ENCODE measurements at places on chromosomes 3 and 15. TPM values are rescaled to one million over a fixed set of nuclear protein-coding genes. Genes with fewer than 3 reads are reported as not detected.

DNA sequence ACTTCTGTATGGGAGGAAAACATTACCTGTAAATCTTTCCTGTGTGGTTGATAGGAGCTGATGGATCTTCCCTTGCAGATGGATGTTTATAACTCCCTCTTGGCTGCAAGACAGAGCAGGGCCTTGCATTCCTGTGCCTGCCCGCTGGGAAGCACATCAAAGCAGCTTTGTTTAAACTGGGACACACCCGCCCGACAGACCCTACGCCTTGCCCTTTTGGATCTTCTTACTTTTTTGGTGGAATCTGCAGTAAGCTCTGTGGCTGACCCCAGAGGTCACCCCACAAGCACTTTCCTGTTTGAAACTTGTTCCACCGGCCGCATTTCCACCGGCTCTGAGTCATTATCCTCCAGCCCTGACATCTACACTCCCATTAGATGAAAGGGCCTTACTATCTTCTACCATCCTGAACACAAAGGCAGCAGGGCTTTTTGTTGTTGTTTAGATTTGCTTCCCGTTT, 244.1 kb upstream of the STT3B start:
- no peak for DNase-seq

DNA sequence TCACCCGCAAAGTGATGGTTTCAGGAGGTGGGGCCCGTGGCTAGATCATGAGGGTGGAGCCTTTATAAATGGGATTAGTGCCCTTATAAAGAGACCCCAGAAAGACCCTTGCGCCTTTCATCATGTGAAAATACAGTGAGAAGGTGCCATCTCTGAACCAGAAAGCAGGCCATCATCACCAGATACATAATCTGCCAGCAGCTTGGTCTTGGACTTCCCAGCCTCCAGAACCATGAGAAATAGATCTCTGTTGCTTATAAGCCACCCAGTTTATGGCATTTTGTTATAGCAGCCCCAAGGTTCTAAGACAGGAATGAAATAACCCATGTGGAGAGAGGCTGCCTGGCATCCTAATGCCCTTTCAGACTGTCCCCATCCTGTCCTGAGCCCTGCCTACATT, 127.8 kb upstream of the SMAD3 start:
- no peak for DNase-seq

DNA sequence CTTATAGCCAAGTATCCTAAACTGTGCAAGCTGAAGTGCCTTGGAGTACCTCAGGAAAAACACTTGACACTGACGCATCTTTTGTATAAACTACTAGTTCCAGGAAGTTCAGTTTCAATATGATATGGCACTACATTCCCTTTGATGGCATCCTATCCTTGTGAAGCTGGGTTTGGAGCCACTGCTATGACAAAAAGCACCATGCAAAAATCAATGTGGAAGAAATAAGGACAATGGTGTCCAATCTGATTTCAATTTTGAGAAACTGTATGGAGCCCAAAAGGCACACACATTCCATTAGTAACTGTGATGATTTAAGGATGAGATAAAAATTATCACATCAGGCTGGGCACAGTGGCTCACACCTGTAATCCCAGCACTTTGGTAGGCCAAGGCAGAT, 5.6 kb downstream of the RPS27L start:
- DNase-seq = no peak

DNA sequence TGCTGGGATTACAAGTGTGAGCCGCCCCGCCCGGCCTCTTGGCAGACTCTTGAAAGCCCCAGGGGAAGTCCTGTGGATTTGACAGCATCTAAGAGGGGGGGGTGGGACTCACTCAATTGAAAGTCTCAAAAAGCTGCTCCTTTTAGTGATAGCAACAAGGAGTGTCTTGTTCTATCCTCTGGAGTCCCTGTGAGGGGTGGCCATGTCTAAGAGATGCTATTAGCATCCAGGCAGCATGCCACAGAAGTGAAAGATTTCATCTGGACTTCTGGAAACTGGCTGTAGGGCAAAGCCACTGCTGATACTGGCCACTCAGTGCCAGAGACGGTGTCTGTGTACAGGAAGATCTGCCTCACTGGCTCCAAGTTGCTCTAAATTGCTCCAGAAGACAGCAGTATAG, 74.0 kb downstream of the DHX36 start:
- DNase-seq = no peak

DNA sequence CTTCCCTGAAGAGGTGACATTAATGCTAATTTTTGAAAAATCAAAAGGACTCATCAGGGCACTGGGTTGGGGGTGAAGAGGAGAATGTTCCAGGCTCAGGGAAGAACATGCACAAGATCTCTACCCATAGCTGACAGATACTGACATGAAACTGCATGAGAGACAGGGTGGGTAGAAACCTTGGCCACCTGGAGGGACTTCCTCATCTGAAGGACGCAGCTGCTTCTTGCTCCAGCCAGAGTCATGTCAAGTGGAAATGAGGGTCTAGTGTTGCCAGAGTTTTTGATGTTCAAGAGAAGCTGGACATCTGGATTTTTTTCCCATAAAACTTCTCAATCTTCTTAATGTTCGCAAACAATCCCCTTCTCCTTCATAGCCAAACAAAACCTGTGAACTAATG, 29.7 kb downstream of the AMOTL2 start:
- DNase-seq = no peak

- no peak for DNase-seq
Observed at GRCh38 chr3:49940667-49941249, 808 bp downstream of the RBM6 start.

DNA sequence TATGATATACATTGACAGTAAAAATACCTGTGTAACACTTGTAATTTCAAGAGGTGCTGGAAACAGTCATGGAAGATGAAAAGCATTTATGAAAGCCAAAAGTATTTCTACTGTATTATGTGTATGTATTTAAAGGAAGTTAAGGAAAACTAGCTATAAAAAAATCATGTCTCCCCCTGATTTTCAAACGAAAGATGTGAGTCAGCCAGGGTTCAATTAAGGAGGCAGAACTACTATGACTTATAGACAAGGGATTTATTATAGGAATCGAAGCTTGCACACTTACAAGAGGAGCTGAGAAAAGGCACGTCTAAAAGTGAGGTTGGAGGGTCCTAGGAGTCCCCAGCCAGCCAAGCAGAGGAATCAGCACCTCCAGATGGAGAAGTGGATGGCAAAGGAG, 119.4 kb downstream of the SUCLG2 start:
- DNase-seq = no peak

DNA sequence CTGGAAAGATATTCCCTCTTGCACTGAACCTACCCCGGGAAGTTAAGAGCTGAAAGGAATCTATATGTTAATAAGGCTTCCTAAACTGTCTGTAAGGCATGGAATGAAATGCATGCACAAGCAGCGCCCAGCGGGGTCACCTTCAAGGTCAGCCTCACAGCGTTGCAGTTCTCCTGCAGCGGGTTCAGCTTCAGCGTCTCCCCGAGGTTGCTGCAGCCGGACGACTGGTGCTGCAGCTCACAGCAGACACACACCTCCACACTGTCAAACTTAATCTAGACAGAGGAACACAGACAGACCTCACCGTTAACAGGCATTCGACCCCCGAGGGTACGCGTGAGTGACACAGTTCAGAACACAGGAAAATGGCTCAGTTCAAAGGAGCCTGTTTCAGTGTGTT, 73.3 kb downstream of the NSMCE3 start:
- no peak for DNase-seq

GRCh38 chr3:178808748-178809147, 262.9 kb downstream of the ZMAT3 start:
- no peak for DNase-seq

GRCh38 chr15:74274470-74275038, 38.4 kb downstream of the CCDC33 start:
- no peak for DNase-seq

DNA sequence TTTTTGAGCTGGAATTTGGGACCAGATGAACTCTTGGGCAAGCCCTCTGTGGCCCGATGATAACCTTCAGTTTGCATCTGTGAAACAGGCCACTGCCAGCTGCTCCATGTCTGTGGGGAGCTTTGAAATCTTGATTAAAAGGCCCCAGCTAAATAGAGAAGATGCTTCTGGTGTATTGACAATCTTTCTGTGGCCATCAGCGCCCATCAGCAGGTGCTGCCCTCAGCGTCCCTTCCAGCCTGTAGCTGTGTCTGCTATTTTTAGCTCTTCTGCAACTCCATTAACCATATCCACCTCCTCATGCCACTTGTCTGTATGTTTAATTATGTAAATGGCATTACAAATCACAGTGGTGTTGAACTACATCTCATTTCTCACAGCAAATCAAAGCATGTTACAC, 54.0 kb downstream of the CHCHD6 start:
- no peak for DNase-seq

- DNase-seq = no peak
Observed at GRCh38 chr3:20185331-20185678, 701 bp downstream of the SGO1 start.

DNA sequence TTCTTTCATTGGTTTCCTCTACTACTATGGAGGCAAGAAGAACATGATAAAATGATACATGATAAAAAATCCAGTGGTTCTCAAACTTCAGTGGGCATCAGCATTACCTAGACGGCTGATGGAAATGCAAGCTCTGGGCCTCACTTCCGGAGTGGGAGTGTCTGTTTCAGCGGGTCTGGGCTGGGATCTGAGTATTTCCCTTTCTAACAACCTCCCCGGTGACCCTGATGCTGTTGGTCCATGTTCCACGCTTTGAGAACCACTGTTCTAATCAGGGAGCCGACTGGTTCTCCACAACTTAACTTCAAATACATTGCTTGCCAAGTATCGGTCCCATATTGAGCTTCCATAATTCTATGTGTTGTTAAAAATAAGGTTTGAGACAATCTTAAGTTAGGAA, 712.3 kb upstream of the LMCD1 start:
- no peak for DNase-seq

DNA sequence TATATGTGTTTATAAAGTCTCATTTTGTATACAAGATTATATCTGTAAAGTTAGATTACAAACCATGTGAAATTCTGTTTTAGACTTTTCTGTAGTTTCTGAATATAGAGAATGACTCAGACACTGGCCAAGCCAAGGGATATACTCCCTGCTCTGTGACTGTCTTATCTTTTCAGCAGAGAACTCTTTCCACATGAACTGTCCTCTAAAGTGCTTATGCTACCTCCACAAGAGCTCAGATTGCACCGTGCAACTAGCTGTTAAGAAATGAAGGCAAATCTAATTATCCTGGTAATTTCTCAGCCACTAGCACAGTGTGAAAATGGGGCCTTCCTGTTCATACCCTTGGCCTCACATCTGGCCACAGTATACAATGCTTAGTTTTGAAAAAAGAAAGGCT, 44.3 kb upstream of the CPNE4 start:
- no peak for DNase-seq

GRCh38 chr3:33798113-33798417, 365 bp upstream of the PDCD6IP start:
- DNase-seq = no peak

DNA sequence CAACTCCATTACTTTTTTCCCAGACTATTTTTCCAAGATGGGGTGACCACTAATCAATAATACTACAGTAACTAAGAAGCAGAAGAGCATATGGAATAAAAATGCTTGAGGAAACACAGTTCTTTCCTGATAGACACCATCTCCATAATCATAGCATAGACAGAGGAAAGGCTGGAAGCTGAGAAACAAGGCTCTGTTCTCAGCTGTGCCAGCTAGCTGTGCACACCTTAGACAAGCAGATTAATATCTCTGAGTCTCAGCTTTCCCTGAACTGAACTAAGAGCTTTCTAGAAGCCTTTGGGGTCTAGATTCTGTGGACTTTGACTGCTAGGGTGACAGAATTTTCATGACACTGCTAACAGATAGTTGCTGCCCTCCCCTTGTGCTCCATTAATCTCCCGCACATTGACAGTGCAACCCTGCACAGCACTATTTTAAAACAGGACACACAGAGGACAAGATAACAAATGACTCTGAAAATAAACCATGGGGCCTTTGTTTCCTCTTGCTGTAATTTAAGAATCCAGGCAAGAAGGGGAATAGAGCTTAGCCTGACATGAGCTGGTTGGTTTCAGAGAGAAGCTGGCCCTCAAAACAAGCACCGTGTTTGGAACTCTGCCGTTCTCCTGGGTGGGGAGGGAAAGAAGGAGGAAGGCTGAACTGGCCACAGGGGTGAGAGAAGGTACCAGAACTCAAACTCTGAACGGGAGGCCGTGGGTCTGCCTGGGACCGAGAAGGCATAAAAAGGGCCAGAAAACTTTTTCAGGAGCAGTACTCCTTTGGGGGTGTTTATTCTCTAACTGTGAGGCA, 67.4 kb downstream of the ATP13A5 start:
- no peak for DNase-seq

GRCh38 chr15:79682285-79682684, 214.5 kb downstream of the MTHFS start:
- DNase-seq = no peak

DNA sequence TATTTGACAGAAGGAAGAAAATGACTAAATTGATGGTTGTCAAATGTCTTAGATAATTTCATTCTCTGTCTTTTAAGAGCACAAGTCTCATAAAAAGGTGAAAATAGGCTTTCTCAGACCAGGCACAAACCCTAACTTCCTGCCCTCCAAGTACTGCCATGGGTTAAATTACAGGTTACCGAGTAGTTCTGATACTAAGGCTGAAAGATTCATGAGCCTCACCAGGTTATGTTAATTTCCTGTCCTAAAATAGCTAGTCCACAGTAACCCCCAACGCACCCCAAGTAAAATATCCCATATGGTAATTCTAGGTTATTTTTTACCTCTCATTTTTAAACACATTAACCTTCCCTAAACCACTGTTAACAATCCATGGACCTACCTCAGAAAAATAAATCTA, 42.0 kb downstream of the GSK3B start:
- no peak for DNase-seq

DNA sequence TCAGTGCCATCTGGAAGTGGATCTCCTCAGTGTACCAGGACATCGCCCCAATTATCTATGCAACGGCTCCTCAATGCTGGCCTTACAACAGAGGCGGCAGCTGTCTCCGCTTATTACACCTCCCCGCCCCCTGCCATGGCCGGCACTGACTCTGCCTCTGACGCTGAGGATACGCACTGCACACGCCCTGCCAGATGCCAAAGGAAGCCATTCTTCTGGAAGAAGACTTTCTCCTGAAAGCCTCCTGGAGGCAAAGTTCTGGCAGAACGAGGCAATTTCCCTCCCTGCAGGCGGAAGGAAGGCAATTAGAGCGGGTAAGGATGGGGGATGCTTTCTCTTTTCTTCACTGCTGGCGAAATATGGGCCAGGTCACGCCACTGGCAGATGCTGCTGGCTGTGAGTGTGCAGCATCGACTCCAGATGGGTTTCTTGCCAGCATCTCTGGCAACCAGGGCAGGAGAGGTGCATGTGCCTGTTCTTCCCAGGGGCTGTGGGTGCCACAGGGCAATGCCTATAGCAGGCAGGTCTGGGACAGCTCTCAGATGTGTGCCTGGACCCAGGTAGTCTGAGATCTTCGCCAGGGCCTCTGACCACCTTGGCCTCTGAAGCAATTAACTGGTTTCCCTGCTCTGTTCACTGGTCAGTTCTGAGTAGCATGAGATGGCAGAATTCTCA, 62.2 kb upstream of the MRPS22 start:
- DNase-seq = no peak

The TM4SF4 gene
- total RNA-seq = 0.46 TPM

The ANKRD63 gene
- total RNA-seq = 0.72 TPM

The FGD5 gene
- total RNA-seq = 0.77 TPM

The DNAH12 gene
- 0.21 TPM for total RNA-seq

The GREM1 gene
- 0.41 TPM for total RNA-seq

The ADAMTS17 gene
- 1.6 TPM for total RNA-seq

The PPCDC gene
- 26.1 TPM for total RNA-seq

The SLC22A13 gene
- total RNA-seq = 0.33 TPM

Measured in Panc1 (cell line).